ENCODE measurements at places on chromosomes 13 and 19.

GRCh38 chr13:23956106-23956505 lies 58.8 kb upstream of the C1QTNF9B start:
- DNase-seq: no peak

DNA sequence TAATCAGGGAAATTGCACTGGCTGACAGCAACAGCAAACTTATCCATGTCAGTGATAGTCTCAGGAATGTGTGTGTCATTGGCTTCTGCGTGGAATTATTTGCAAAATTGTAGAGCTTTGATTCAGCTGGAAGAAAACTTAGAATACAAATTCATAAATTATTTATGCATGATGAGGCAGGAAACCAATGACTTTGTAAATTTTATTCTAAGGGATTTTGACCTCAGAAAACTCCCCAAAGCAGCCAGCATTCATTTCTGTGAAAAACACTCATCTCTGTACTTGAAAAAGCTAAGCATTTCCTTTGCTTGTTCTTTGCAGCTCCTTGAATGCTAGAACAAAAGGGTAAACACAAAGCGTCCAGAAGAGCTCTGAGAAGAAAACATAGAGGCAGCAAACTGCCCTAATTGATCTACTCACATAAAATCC lies 162.4 kb downstream of the DCT start:
- DNase-seq: no peak

DNA sequence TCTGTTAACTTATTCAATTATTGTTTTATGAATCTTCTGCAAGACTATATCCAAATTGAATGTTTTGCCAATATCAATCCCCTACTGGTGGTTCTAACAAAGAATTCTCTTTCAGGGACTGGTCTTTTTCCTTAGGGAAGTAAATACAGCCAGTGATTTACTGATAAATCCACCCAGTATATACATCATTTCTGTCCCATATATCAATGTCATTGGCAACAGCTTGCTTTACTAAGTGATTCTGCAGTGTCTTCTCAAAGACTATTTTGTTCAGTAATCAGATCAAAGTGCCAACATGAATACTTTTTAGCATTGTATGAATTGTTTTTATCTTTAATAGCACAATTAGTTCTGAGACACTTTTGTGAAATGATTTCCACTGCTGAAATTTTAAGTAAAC lies 114.0 kb upstream of the OBI1 start:
- no peak for DNase-seq

DNA sequence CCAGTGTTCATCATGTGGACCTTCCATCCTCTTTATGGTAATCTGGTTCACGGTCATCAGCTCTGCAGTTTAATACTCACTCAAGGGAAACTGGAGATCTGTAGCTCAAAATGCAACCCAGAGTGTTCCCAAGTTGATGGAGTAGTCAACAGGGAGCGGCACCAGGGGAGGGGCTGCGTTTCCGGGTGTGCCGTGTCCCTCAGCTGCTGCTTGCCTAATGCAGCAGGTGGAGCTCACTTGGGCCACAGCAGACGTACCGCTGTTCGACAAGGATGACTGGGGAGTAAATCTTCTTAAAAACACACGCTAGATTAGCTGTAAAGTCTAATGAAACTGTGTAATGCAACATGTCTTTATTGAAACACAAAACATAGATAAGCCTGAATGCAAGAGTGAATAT lies 81.1 kb downstream of the TNFSF13B start:
- DNase-seq: no peak

GRCh38 chr13:36848199-36848982 lies 29.4 kb downstream of the RFXAP start:
- DNase-seq: peak; percentile 14

DNA sequence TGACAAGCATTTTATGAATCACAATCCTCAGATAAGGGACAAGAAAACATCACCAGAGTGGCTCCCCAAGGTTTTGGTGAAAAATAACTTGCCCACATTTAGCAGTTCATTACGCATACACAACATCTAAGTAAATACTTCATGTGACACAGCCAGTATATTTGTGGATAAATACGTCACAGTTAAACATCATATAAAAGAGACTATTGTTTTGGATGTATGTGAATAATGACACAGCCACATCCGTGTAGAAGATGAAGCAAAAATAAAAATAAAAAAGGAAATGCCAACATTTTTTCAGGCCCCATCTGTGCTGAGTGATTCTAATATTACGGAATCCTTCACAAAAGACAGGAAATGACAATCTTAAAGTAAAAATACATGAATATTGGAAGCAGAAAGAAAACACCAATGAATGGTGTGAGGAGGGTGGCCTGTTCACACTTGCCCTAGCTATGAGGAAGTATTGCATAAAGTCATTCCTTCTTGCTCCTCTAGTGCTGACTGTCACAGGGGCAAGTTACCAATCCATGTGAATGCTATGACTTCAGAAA lies 457.1 kb downstream of the KLF12 start:
- no peak for DNase-seq

GRCh38 chr13:32790731-32791130 lies 204.5 kb downstream of the PDS5B start:
- no peak for DNase-seq

- no peak for DNase-seq
Observed at GRCh38 chr13:34419755-34420154, 522.3 kb upstream of the NBEA start.

- no peak for DNase-seq
Observed at GRCh38 chr13:31588893-31589292, 150.4 kb upstream of the RXFP2 start.

DNA sequence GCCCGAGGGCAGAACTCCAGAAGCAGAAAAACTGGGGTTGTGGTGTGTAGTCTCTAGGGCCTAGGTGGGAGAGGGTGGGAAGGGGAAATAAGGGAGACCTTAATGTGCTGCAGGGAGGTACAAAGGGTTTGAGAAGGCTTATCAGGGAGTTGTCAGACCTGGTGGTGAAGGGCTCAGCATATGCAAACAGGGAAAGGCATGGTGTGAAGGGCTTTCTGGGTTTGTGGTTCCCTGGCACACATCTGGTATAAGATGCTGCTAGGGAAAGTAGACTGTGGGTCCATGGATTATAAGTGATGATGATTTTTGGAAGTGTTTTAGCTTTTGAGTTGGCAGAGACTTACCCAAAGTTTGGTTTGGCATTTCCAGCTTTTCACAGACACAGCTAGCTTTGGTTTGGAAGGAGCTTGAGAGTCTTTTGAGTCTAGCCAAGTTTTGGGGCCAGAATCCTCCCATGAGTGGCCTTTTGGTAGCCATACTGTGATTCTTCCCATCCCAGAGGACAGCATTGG lies 2.2 kb downstream of the TRIM28 start:
- DNase-seq: no peak

GRCh38 chr13:27796544-27797227 lies 4.4 kb downstream of the GSX1 start:
- DNase-seq: no peak

DNA sequence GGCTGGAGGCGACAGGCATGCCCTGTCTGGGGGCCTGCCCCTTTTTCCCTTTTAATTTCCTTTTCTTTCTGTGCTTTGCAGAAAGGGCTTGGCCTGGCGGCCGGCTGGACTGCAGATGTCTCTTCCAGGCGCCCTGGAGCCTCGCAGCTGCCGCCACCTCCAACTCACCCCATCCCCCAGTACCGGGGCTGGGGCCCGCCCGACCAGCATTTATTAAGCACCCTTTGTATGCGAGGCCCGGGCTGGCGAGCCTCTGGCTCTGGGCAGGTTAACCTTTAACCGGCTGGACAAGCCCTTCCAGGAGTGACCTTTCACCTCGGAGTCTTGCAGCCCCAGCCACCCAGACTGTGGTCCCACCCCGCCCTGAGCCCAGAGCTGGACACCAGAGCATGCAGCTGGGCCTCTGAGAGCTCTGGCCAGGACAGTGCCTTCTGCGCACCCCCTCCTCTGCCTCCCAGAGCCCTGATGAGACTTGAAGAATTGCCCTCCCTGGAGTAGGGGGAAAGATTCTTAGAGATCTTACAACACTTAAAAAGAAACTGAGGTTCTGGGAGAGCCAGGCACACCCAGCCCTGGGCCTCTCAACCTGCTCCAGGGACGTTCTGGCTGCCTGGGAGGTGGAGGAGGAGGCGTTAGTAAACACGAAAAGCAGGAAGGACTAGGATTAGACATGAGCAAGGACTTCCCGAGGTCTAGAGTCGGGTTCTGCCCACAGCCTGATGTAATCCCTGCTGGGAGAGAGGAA lies 1.1 kb upstream of the NR2F6 start:
- no peak for DNase-seq

DNA sequence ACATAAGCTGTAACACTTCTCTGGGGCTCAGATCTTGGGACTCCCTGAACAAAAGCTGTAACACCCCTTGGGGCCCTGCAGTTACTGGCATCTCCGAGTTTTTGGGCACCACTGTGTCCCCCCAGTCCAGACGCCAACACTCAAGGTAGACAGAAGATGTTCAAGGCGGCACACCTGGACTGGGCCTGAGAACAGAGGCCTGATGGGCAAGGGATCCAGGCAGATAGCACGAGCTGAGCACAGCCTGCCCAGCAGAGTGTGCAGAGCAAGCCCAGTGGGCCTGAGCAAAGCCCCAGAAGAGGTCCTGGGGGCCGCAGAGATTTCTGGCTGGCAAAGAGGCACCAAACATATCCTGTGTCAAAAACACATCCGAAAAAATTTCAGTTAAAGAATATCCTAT lies 1163.3 kb upstream of the PRR20A start:
- DNase-seq: no peak

- no peak for DNase-seq
Observed at GRCh38 chr13:59728896-59729545, 434.7 kb downstream of the DIAPH3 start.

DNA sequence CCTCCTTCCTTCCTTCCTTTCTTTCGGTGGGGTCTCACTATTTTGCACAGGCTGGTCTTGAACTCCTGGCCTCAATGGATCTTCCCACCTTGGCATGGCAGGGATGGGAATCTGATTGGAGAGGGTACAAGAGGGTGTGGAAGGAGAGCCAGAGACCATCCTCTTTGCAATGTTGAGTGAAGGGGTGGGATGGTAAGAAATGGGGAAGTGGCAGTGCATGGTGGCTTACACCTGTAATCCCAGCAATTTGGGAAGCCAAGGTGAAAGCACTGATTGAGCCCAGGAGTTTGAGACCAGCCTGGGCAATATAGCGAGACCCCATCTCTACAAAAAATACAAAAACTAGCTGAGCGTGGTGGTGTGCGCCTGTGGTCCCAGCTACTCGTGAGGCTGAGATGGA lies 5.5 kb downstream of the BLOC1S3 start:
- no peak for DNase-seq

DNA sequence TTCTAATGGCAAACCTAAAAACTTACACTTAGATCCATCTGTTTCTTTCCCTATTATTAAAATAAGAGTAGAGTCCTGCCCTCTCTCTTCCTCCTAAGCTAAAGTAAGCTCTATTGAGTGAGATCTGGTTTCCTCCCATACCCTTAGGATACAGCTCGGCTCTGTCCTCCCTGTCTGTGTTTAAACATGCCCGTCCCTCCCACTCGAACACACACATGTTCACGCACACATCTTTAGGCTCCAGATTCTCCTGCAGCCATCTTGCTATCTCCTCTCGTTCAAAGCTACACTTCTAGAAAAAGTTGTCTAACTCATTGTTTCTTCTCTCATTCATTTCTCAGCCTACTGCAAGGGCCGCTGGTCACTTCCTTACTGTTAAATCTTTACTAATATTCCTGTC lies 15.1 kb upstream of the CEBPG start:
- no peak for DNase-seq

DNA sequence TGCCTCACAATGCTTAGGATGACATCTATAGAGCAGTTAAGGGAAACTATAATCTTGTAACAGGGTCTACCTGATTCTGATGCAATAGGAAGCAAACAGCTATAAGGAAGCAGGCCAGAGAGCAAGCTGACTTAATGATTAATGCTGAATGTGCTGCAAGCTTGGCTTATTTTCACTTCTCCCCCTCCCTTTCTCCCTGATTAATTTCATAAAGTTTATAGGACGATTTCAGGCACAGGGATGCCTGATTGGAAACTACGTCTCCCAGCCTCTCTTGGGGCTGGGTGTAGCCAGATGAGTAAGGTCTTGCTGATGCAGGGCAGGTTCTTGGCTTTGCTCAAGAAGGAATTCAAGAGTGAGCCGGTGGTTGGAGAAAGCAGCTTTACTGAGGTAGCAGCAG lies 82.8 kb upstream of the MRI1 start:
- no peak for DNase-seq

DNA sequence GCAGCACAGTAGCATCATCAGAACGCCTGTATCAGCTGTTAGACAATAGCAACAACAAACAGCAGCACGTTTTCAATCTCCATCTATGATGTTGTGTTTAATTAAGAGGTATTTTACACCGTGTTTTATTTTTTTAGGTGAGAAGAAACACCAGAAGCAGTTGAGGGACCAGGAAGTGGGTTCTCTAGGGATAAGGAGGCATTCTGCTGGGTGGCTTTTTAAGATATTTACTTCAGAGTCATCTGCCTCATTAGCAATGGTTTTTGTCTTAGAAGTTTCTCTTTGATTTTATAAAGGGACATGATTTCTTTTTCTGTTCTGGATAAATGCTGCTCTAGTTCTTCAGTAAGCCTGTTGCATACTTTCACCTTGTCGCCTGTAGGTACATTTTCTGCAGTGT lies 8.2 kb downstream of the CKAP2 start:
- DNase-seq: no peak

DNA sequence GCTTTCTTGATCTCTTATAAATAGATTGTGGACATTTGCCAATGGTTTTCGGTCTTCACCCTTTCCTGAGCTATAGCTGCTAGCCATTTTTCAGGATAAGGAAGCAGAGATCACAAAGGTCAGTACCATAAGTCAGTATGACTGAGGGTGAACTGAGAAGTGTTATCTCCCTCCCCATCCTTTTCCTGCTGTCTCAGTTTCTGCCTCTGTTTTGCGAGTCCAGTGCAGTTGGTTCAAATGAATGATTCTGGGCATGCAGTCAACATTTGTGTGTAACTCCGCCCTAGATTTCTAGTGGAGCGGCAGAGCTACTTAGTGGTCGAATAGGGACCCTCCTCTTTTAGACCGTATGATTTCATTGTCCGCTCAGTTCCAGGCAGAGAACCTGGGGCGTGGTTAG lies 460.8 kb upstream of the ARGLU1 start:
- no peak for DNase-seq

Measured in NCI-H1417 treated with DMSO at 0.1 percent for 48 hours (cell line).